ENCODE measurements at places on chromosomes 11 and 22.

DNA sequence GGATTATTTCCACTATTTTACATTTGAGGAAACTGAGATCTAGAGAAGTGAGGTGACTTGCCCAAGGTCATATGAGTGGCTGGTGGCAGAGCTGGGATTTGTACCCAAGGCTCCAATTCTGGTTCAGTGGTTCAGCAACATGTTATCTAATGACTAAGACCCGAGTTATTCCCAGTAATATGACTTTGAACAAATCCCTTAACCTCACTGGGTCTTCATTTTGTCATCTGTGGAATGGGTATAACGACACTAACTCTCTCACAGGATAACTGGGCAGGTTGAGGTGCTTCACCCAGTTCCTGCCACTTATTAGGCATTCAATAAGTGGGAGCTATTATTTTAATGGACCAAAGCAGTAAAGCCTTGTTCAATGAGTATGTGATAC, 489 bp upstream of the OR2AT4 start:
- DNase-seq: no peak

- DNase-seq: no peak
These were observed 32.9 kb upstream of the RFPL3 start for GRCh38 chr22:32324505-32325415.

GRCh38 chr11:3745161-3745560, 52.2 kb downstream of the NUP98 start:
- DNase-seq: no peak

- DNase-seq: peak; percentile 18
These were observed 61.6 kb upstream of the PTPN5 start for GRCh38 chr11:18853086-18853720.

DNA sequence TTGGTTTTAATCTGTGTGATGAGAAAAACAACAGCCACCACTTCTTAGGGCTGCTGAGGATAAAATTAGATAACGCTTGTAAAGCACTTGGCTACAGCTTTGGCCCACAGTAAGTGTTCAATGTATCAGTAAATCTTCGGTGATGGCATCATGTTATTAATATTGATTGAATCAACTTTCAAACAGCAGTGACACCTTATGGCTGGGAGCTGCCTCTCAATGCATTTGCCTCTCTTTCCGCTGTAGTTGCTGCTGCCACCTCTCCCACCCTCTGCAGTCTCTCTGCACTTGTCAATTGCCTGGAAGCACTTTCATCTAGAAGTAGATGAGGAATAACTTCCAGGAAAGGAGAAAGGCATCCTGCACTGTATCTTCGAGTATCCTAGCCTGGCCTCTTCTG, 491.1 kb downstream of the OPCML start:
- DNase-seq: no peak

GRCh38 chr11:28476864-28477263, 368.7 kb downstream of the METTL15 start:
- DNase-seq: no peak

GRCh38 chr22:16958475-16958874, 49.5 kb downstream of the GAB4 start:
- no peak for DNase-seq

DNA sequence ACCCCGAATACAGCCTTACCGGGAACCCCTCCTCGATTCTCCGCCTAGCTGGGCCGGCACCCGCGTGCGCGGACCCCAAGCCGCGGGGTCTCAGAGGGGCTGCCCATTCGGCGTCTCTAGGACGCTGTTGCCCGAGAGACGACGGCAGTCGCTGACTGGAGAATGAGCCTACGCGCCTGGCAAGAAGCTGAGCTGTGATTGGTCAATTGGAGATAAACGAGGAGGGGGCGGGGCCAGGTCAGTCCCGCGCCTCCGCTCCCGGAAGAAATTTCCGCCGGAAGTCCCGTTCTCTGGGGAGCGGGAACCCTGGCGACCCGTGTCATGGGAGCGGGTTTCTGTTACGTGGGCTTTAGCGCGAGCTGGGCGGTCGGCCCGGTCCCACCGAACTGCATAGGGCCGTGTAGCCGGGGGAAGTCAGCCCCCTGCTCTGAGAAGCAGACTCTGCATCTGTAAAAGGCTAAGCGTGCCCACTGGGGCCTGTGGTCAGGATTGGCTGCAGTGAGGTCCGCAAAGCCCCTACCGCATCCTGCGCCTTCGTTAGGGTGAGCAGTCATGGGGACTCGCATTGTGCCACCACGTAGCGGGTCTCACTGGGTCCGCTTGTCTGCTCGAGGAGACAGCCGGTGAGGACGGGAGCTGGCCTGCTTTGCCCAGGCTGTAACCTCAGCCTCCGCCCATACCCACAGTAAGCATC, at the start of gene EFCAB6:
Gene EFCAB6 (minus strand): TSS at position 157 of the 694 bp plus-strand sequence. CDS start 29,987 bp downstream, outside the sequence.
- peak; percentile 96 for DNase-seq

GRCh38 chr22:46902998-46903916, 140.8 kb downstream of the TBC1D22A start:
- no peak for DNase-seq

- DNase-seq: no peak
These were observed 14.5 kb downstream of the HSPA8 start for GRCh38 chr11:123047266-123047946.

DNA sequence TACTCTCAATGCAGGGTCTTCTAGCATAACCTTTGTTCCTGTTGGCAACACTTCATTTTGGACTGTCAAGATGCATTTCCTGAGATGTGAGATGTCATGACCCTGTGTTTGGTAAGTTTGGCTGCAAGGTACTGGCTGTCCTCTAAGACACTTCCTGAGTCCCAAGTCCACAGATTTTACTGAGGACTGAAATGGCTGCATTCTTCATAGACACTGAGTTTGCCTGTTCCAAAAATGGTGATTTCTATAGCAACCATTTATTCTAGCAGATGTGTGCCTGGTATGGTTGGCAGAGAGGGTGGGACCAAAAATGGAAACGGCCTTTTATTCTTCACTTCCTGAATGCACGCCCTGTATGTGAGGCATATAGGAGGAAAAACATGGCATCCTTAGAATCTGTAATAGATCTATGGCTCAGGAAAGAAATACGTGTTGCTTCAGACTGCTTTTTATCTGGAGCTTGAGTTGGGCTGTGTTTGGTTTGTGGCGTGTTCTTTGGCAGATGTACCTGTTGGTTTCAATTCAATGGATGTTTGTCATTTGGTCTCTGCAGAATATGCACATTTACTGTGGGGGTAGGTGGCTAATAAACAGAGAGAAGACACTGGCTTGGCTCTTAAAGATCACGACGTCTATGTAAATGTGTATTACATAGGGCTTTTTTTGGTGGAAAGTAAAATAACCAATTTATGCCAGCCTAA, 62.4 kb downstream of the ZBTB16 start:
- DNase-seq: no peak

DNA sequence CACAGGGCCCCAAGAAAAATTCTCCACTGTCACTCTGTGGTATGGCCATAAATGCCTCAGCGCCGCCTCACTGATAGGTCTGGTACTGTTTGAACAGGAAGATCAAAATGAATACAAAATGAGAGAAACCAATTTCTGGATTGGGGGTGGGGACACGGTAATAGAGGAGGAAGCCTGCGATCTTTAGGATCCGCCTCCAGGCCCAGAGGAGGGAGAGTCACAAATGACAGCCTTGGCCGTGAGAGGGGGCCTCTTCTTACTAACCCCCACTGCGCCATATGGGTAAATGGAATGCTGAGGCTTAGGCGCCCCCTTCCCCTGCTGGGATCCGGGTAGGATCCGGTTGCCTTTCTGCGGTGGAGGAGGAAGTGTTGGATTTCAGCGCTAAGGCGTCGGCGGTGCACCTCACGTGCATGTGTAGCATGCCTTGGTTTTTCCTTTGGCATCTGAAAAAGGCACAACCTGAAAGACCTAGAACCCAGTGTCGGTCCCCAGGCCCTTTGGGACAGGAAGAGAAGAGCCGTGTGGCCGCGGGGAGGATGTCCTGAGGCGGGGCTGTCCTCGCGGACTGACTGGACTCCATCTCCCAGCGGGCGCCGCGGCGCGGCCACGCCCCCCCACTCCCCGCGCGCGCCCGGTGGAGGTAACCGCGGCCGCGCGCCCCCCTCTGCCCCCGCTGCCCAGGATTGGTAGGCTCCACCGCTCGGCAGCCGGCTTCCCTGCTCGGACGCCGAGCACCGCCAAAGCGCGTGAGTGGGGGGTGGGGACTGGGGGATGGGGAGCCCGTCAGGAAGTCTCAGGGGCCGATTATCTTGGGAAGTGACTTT, 718 bp upstream of the MADD start:
- DNase-seq: peak; percentile 94

DNA sequence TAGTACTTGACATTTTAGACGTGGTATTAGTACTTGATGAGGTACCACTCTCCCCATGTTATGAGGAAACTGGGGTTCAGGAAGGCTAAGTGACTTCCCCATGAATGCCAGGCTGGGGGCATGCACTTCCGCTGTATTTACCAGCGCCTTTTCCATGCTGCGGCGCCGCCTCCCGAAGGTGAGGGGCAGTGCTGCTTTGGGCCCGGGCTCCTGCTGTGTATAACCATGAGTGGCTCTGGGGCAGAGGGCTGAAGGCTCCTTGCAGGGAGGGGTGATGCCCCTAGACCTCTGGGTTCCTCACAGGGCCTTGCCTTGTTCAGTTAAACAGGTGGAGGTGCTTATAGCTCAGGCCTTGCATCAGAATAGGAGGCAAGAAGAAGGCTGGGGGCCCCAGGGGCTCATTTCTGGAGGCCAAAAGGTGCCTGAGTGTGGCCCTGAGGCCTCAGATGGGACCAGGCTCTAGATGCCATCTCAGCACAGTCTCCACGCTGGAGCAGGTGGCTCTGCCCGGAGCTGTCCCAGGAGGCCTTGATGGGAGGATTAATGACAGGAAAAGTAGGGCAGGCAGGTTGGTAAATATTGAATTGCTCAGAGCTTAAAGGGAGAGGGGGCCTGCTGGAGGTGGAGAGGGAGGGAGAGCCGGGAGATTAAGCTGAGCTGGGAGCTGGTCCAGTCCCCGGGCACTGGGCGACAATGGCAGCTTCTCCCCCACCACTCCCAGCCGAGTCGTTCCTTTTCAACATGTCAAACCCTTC, 129.6 kb downstream of the CEP164 start:
- DNase-seq: peak; percentile 81

- DNase-seq: no peak
These were observed 43.7 kb downstream of the ZBTB16 start for GRCh38 chr11:114102993-114103896.

DNA sequence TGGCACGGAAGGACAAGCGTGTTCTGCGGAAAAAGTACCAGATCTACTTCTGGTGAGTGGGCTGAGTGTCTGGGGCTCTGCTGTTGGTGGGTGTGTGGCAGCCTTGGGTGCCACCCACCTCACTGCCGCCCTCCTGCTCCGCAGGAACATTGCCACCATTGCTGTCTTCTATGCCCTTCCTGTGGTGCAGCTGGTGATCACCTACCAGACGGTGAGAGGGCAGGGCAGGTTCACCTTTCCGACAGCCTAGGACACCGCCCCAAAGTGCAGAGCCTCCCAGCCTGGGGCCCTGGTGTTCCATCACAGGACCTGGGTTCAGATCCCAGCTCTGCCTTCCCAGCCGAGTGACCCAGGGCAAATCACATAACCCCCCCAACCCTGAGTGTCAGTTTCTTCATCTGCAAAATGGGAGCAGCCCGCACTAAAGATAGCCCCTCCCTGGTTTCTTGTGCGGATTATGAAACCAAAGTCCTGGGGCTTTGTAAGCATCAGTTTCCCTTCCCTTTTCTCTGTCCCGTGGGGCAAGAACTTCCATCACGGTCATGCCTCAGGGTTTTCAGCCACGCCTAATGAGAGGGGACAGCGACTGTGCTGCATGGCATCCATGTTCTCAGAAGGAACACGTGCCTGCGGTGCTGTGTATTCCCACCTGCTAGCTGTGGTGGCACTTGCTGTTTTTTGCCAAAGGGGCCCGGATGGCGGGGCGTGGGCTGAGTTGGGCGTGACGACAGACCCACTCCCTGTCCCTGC, 9.8 kb upstream of the TAGLN start:
- DNase-seq: no peak

DNA sequence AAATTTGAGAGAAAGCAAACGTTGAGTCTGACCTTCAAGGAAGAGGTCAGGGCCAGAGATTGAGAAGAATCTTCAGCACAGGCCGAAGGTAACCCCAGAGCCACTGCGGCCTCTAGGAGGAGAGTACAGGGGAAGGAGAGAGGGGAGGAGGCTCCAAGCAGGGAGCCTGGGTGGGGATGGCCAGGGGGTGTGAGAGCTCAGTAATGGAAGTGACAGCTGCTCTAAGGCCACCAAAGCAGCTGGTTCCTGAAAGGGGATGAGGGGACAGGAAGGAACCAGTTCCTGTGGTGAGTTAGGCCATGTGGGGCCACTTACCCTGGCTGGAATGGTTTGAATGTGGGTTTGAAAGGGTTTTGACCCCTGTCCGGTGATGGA, 46.1 kb downstream of the PISD start:
- DNase-seq: no peak

DNA sequence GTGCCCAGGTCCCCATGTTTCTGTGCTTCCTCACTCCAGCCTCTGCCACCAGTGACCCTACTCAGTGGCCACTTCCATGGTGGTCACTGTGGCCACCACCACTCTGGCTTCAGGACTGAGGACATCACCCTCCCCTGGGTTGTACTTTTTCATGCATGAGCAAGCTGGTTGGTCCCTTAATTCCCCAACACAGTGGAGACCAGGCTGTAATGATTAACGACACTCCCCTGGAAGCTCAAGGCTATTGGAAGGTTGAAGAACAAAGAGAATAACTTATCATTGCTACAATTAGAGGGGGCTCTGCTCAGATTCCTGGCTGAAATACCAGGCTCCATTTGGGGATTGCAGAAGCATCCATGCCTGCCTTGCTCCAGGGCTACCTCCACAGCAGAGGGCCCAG, 10.5 kb downstream of the PLAAT4 start:
- DNase-seq: no peak

DNA sequence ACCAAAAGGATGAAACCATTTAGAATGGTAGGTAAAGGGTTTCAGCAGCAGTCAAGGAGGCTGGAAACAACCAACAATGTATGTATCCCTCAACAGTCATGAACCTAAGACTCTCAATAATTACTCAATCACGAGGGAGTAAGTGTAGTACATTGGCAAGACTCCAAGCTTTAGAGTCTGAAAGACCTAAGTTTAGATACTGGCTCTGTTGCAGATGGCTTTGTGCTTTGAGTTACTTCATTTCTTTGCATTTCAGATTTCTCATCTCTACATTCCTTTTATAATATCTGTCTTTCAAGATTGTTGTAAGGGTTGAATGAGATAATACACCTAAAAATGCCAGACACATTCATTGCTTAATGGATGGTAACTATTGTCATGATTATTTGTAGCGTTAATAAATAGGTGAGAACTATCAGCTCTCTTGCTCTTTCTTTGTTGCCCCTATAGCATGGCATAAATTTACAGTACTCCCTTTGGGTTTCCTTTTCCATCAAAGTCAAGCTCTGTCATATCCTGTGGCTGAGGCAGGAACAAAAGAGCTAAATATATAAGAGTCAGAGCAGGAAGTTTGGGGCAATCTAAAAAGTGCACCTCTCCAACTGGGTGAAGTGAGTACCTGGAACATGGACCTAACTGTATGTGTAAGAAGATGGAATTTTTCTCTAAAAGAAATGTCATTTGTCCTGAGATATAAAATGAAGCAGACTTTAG, 228.2 kb upstream of the ZC3H12C start:
- peak; percentile 37 for DNase-seq

DNA sequence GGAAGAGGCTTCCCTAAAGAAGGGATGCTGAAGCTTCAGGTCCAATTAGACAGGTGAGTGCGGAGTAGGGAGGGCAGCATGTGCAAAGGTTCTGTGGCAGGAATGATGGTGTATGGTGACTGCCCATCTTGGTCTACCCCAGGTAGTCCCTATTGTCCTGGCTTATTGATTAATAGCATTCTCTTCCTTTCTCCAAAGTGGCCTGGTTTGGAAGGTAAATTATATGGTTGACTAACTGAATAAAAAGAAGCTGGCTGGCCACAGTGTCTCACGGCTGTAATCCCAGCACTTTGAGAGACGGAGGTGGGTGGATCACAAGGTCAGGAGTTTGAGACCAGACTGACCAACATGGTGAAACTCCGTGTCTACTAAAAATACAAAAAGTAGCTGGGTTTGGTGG, 230.5 kb downstream of the MIAT start:
- no peak for DNase-seq

Measured in NCI-H2171 treated with DMSO at 0.1 percent for 48 hours (cell line).